ENCODE measurements at places on chromosomes 6 and 20.

- no peak for DNase-seq
Observed at GRCh38 chr20:62896526-62896925, 29.8 kb downstream of the DIDO1 start.

DNA sequence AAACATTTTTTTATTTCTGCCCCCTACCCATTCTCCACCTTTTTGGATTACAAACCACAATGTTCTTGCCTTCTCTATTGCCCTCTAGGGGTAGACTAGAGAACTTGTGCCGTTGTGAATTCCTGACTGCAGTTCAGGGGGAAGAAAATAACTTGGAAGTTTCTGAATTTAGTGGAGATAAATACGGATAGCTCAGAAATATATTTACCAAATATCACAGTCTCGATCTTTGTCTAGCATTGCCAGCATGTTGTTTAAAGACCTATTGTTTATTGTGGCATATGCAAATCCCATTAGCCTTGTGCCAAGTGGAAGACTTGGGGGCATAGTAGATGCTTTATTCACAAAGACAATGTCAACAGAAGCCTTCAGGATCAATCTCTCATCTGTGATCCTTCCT lies 154.1 kb upstream of the MMS22L start:
- DNase-seq = no peak

GRCh38 chr6:414447-414846 lies 22.9 kb downstream of the IRF4 start:
- no peak for DNase-seq

DNA sequence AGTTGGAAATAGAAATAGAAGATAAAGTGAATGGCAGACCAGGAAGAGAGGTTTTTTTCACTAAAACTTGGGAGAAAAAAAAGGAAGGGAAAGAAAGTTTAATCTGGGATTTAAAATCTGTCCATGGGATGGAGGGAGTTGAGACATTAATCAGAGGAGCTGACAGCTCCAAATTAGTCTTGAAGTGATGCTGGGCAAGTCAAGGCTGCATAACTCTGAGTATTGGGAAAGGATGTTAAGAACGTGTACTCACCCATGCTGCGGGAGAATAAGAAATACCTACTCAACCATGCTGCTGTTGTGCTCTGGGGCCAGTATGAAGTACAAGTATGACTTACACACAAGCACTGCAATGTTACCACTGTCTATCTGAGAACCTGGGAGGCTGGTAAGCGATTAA lies 47.5 kb downstream of the SNRNP48 start:
- DNase-seq = no peak

GRCh38 chr20:19777315-19777714 lies 19.3 kb downstream of the RIN2 start:
- DNase-seq = no peak

Data from activated naive CD4-positive, alpha-beta T cell treated with anti-CD3 and anti-CD28 coated beads, Interleukin-2, amount 10 ng/mL, durations not matched to agents 7 days and 5 days (primary cell).